MG63 (cell line): ENCODE measurements at places on chromosomes 3 and 15. TPM values are rescaled to one million over a fixed set of nuclear protein-coding genes. Genes with fewer than 3 reads are reported as not detected.

FBXW12 gene
- not detected in 2 replicates for total RNA-seq

ITIH1 gene
- total RNA-seq = not detected in 2 replicates

CD47 gene
- 69.0 and 158 TPM in 2 replicates for total RNA-seq

EMC7 gene
- 59.0 and 66.2 TPM in 2 replicates for total RNA-seq

GPR27 gene
- 7.0 and 8.5 TPM in 2 replicates for total RNA-seq
